Lung (tissue), 17 donors: ENCODE measurements at places on chromosomes 11 and 22. TPM values are rescaled to one million over a fixed set of nuclear protein-coding genes. Genes with fewer than 3 reads are reported as not detected.

GRCh38 chr11:109109571-109110315 is 312.2 kb upstream of the C11orf87 start:
- DNase-seq = no peak

DNA sequence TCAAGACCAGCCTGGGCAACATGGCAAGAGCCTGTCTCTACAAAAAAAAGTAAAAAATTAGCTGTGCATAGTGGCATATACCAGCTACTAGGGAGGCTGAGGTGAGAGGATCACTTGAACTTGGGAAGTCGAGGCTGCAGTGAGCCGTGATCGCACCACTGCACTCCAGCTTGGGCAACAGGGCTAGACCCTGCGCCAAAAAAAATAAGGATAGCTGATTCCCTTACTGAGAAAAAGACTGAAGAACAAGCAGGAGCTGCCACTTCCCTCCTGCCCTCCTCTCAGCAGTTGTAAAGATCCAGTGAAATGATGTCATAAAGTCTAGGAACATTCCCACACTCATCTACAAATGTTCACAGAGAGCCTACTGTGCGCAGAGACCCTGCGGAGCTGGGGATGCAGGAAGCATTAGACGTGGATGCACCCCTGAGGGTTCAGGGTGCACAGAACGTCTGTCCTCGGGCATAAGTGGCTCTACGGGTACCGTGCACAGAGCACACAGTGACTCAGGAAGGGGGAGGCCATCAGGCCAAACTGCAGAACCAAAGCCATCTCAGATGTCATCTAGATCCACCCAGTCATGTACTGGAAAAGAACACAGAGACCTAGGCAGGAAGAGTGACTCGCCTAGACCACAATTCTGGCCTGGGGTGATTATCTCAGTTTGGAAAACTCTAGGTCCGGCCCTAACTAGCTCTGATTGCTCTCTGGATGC is 11.7 kb downstream of the SEC14L2 start:
- DNase-seq = no peak

The PYGM gene
- 3.7 TPM for total RNA-seq

DNA sequence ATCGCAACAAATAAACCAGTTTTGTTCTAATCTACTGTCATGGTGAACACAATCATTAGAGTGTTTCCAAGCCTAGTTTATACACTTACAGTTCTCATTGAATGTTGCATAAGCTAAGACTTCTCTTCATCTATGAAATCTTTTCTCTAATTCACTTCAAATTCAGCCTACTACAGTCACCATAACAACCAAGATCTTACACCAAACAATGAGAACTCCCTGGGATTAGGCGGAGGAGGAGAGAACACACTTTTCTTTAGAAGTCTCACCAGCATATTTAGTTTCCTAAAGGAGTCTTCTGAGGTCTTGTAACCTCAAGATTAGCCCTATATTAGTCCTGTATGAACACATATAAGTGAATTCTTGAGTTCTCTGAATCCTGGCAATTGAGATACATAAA is 1889.7 kb downstream of the LRRC4C start:
- DNase-seq = peak; percentile 8

The MAP6 gene
- total RNA-seq = 17.8 TPM

DNA sequence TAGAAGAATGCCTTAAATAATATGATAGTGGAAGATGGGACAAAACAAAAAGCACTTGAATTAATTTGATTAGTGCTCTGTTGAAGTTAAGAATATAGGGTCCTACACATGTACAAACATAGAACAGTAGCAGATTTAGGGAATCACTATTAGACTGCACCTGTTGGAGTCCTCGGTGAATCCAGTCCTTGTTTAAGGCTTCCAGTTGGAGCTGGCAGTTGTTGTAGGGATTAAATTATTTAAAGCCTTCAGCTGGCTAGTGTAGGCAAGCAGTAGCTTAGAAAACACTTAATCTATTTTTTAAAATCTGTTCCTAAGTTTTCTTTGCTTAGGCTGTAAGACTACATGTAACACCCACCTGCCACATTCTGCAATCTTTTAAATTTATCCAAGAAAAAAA is 24.5 kb upstream of the CSTF3 start:
- DNase-seq = no peak

The UCP3 gene
- 1.7 TPM for total RNA-seq

The EHF gene
- total RNA-seq = 82.5 TPM

The ARFGAP3 gene
- 42.9 TPM for total RNA-seq

The FIBIN gene
- 12.9 TPM for total RNA-seq

GRCh38 chr11:100948936-100949335 is 180.7 kb downstream of the PGR start:
- DNase-seq = no peak

GRCh38 chr11:11463405-11463804 is 110.4 kb upstream of the CSNK2A3 start:
- peak; percentile 73 for DNase-seq

- DNase-seq = no peak
These were observed 39.6 kb downstream of the GRIK4 start for GRCh38 chr11:120551191-120551590.

The TEAD1 gene
- total RNA-seq = 141 TPM

DNA sequence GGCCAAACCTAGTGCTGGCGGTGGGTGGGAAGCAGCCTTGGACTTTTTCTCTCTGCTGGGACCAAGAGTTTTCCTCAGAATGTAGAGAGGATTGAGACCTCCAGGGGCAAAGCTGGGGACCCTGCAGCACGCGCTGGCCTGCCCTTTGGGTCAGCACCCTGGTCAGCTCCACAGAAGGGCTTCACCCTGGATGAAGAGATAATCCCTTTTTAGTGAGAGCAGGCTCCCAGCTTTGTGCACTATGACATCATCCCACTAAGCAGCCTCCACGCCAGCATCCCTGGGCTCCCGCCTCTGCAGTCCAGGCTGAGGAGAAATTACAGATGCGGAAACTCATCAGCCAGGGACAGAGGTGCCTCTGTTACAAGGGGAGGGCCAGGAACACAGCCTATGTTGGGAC is 23.5 kb downstream of the DRICH1 start:
- DNase-seq = peak; percentile 37

GRCh38 chr22:32466496-32466895 is 2.2 kb upstream of the BPIFC start:
- no peak for DNase-seq

GRCh38 chr11:66956689-66957290 is 1.4 kb downstream of the PC start:
- DNase-seq = peak; percentile 25

The STX3 gene
- total RNA-seq = 48.1 TPM

DNA sequence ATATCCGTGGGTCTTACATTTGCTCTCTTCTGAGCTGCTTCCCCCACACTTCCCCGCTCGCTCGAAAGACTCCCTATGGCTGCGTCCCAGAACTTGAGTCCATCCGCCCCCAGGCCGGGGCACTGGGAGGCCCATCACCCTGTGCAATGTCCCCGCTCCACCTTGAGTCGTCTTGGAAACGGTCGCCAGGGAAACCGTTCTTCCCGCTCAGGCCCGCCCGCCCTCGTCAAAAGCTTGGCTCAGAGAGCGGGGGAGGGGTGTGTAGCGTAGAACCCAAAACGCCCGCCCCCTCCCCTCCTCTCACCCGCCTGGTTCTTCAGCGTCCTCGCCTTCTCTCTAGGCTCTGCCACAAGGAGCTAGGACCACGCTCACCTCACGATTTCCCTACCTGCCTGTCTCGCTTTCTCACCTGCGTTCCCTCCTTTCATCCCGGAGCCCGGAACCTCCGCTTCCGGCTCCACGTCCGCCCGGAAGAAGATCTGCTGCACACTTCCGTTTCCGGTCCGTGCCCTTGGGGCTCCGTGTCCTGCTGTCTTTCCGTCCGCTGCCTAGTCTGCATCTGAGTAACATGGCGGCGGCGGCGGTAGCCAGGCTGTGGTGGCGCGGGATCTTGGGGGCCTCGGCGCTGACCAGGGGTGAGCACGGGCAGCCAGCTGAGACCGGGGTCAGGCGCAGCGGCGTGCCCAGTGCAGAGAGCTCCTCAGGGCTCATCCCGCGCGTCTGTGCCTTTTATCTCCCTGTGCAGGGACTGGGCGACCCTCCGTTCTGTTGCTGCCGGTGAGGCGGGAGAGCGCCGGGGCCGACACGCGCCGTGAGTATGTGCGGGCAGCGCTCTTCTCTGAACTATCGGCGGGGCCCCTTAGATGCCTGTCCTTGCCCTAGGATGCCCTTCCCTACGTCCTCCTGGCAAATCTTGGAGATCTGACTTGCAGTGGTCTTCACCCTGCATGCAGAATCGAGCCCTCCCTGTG is at the start of the genes KBTBD4 and NDUFS3:
KBTBD4 (minus strand) TSS at position 447 of the 971 bp plus-strand sequence; CDS start at position 428, 19 bp downstream.
NDUFS3 (plus strand) TSS at position 551 of the 971 bp plus-strand sequence; CDS start at position 569, 18 bp downstream.
- peak; percentile 94 for DNase-seq

The OR52A1 gene
- total RNA-seq = not detected

GRCh38 chr11:78541537-78541936 is 33.1 kb downstream of the NARS2 start:
- DNase-seq = no peak

The PGA5 gene
- not detected for total RNA-seq

DNA sequence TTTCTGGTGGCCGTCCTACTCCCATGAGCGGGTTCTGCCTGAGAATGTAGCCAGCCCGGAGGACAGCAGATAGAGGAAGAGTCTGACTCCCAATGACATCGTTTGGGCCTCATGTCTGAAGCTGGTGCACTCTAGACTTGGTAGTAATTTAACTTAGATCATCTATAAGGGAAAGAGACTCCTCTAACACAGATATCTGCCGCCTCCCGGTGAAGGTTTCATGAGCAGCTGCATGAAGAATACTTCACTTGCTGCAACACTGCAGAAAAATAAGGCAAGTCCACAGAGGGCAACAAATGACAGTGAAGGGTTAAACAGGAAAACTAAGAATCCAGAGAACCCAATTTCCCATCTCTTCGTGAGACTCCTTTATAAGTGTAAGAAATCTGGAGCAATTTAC is 5.9 kb upstream of the ARL2 start:
- DNase-seq = no peak

GRCh38 chr11:124278261-124278660 is 22.1 kb downstream of the OR8G5 start:
- no peak for DNase-seq

The PNPLA3 gene
- 2.2 TPM for total RNA-seq

- DNase-seq = no peak
These were observed 79.4 kb downstream of the CEP164 start for GRCh38 chr11:117407016-117407415.

- peak; percentile 93 for DNase-seq
These were observed 688 bp downstream of the SERPING1 start for GRCh38 chr11:57597916-57598830.

GRCh38 chr11:109439684-109440083 is 17.7 kb downstream of the C11orf87 start:
- no peak for DNase-seq

DNA sequence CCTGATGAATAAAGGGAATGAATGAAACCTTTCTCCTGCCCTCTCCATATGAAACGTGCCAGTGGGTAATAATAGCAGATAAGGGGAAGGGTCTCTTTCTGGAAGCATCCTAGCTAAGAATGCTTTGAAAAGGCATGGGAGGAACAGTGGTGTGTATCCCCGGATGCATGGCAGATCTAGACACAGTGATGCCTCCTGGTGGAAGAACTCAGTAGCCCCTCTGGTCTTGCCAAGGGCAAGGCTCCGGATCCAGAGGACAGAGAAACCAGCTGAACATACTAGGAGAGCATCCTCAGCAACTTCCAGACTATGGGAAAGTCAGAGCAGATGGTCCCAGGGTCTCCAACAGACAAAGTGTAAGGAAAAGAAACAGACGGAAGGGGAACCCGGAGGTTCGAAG is 6.4 kb downstream of the BAIAP2L2 start:
- no peak for DNase-seq

GRCh38 chr11:73862986-73863385 is 13.7 kb downstream of the COA4 start:
- no peak for DNase-seq

DNA sequence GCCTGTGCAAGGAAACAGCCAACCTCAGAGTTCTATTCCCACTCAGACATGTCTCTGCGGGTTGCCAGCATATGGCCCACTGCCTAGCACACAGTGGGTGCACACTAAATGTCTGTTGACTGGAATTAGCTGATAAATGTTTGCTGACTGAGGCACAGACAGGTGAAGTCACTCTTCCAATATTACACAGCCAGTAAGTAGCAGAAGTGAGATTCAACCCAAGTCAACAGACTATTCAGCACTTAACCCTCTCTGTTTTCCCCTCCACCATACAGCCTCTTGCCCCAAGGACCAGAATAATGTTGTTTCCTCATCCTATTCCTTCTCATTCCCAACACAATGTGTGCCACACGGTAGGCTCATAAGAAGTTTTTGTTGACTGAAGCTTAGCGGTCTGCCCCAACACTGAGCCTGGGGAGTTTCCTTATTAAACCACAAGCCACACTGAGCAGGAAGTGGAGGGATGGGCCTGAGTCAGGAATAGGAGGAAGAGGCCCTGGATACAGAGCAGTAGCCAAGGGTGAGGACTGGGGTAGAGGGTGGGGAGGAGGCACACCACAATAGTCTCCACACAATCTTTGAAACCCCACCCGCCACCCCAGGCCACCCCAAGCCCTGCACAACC is 15.7 kb upstream of the IL10RA start:
- no peak for DNase-seq

GRCh38 chr11:131375915-131376314 is 5.5 kb downstream of the NTM start:
- DNase-seq = no peak

- no peak for DNase-seq
These were observed 63.4 kb downstream of the CACNG2 start for GRCh38 chr22:36640106-36640672.

- peak; percentile 98 for DNase-seq
These were observed 4.2 kb upstream of the SERPINH1 start for GRCh38 chr11:75557666-75558494.

- DNase-seq = no peak
These were observed 13.6 kb upstream of the OR51S1 start for GRCh38 chr11:4862447-4863236.

GRCh38 chr11:19756675-19757475 is 44.2 kb downstream of the NAV2 start:
- DNase-seq = no peak

The LRRN4CL gene
- total RNA-seq = 2.6 TPM

The SLC7A4 gene
- total RNA-seq = 1.1 TPM

- DNase-seq = no peak
These were observed 50.9 kb upstream of the LINC01488 start for GRCh38 chr11:69430566-69430965.

The UPK3A gene
- total RNA-seq = not detected

The ACRV1 gene
- total RNA-seq = not detected

GRCh38 chr11:88508759-88509581 is 171.4 kb upstream of the CTSC start:
- peak; percentile 51 for DNase-seq

DNA sequence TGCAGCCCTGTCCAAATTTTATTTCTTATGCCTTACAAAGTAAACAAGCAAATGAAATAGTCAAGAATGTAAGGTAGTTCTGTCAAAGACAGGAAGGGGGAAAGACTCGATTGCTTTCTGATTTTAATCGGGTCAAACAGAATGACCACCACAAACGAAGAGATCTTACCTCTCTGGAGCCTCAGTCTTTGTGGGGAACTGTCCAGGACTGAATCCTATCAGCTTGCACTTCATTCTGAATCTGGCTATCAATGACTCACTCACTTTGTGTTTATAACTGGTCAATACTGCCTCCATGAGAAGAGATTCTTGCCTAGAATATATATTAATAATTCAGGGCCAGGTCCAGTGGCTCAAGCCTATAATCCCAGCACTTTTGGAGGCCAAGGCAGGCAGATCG is 17.2 kb downstream of the MSANTD2 start:
- no peak for DNase-seq

The FREY1 gene
- 0.67 TPM for total RNA-seq

GRCh38 chr22:32829451-32829851 is 27.9 kb downstream of the TIMP3 start:
- no peak for DNase-seq

The ADM gene
- 43.6 TPM for total RNA-seq

GRCh38 chr11:1009991-1010390 is 26.5 kb downstream of the MUC6 start:
- no peak for DNase-seq
